ENCODE measurements at places on chromosomes 11 and 22.

GRCh38 chr22:47625531-47626427 is 863.3 kb downstream of the TBC1D22A start:
- DNase-seq = no peak

DNA sequence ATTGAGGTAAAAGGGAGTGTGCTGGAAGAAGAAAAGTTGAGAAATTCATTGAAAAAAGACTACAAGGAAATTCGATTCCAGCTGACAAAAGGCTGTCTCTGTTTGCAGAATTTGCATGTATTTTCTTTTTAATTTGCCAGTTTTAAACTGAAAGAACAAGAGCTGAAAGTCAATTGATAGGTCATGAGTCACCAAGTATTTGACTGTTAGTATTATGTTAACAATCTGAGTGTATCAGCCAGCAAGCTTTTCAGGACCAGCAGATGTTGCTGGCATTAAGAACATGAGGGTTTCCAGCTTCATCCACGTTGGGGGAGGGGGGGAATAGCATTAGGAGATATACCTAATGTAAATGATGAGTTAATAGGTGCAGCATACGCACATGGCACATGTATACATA is 726.7 kb downstream of the METTL15 start:
- DNase-seq = no peak

DNA sequence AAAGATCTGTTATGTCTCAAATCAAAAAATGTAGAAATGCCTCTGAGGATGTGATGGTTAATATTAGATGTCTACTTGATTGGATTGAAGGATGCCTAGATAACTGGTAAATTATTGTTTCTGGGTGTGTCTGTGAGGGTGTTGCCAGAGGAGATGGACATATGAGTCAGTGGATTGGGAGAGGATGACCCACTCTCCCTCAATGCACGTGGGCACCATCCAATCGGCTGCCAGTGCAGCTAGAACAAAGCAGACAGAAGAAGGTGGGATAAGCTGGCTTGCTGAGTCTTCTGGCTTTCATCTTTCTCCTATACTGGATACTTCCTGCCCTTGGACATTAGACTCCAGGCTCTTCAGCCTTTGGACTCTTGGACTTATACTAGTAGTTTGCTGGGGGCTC is 430.3 kb downstream of the SOX6 start:
- DNase-seq = no peak

GRCh38 chr11:6604081-6604626 is 580 bp downstream of the ILK start:
- peak; percentile 39 for DNase-seq

DNA sequence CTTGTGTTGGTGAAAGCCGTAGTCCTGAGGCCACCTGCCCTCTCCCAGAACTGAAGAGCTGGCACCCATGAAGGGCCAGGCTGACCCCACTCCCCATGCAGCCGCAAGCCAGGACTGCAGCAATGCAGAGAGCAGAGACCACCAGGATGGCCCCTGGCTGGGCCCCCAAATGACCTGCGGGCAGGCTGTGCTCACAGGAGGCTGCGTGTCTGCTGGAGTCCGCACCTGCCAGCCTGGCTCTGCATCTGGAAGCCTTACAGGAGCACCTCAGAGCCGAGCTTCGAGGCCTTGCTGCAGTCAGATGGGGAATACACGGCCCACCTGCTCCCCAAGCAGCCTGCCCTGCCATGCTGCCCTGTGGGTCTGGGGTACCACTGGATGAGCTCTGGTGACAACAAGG is 1336.8 kb downstream of the TBC1D22A start:
- DNase-seq = no peak

- DNase-seq = no peak
Measured at GRCh38 chr11:69425895-69426544, 55.4 kb upstream of the LINC01488 start.

DNA sequence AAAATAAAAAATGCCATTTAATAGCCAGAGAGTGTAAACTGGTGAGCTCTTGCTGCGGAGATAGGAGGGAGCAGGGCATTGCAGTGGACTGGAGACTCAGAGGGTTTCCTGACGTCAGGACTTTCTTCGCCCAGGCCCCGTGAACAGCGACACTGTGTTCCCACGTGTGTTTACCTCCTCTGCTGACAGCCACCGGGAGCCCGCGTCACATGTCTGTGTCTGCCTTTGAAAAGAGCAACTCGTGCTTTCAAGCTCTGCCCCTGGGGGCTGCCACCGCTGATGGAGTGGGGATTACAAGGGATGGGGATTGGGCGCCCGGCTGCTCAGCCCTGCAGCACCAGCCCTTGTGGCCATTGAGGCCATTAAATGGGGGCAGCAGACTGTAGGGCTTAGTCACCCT is 3.3 kb downstream of the TANGO2 start:
- no peak for DNase-seq

DNA sequence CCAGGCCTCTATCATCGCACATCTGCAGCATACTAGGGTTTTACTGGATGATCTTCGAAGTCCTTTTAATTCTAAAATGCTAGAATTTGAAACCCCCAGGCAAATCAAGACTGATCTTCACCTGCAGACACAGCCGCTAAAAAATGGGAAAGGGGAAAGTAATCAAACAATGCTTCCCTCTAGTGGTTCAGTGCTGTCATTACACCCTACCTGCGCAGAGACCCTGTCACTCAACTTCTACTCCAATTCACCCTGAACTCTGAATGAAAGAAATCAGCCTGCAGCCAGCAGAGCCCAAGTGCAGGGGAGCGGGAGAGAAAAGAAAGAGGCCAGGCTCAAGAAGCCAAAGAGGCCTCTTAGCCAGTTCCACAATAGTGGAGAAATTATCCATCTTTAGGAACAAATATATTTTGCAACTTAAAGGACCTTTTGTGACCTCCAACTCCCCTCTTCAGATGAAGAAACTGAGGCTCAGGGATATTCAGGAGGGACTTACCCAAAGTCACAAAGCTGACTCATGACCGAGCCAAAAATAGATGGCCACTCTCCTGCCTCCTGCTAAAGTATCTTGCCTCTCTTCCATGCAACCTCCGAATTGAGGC is 33.0 kb downstream of the SERGEF start:
- DNase-seq = no peak

DNA sequence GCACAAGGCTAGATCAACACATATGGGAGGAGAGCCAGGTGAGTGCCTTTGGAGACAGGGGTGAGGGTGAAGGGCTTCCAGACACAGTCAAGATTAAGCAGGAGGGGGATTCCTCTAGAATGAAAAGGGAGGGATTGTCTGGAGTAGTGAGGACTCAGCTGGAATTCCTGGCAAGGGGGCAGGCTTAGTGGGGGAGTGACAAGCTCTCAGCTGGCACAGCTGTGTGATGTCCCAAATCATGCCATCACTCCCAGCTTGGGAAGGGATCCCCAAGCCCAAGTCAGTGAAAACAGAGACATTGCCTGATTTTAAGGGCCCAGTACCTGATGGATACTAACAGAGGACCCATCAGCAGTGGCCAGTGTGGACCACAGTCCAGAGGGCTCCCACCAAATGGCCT is 119.0 kb downstream of the MPPED2 start:
- no peak for DNase-seq

GRCh38 chr22:31241200-31241599 is 29.1 kb downstream of the LIMK2 start:
- no peak for DNase-seq

GRCh38 chr11:121412711-121413415 is 39.3 kb upstream of the SORL1 start:
- DNase-seq = no peak

- peak; percentile 61 for DNase-seq
Measured at GRCh38 chr11:86068138-86068871, 579 bp downstream of the PICALM start.

DNA sequence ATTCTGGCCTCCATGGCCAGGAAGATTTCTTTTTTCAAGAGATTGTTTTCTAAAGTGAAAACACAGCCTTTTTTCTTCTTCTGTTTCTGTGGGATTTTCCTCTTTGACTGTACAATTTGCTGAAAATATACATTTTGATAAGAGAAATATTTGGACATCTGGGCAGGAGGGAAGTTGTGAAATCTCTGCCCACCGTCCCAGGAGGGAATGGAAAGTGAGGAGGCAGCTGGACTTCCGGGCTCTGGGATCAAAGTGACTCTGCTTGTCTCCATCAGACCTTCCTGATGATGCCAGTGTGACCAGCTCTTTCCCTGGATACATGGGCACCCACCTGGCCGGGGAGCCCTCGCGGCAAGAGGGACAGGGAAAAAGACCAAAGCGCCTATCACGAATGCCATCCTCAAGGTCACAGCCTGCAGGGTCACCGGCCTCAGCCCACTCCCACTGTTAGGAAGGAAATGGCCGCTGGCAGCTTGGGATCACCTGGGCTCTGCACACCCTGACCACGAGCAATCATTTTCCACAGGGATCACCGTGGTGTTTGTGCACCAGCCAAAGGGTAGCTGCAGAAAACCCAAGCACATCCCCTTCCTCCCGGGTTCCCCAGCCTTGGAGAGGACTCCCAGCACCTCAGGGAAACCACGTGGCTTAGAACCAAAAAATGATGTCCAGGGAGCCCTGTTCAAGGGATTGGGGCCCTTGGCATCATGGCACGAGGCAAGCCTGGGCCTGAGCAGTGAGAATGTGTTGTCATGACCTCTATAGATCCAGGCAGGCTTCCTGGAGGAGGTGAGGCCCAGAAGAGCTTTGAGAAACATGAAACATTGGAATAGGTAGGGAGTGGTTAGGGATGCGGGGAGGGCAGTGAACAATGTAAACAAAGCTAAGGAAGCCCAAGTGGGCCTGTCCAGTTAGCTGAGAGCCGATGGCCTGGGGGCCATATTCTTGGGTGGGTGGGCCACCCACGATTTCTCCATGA is 29.1 kb upstream of the CCND1 start:
- no peak for DNase-seq

DNA sequence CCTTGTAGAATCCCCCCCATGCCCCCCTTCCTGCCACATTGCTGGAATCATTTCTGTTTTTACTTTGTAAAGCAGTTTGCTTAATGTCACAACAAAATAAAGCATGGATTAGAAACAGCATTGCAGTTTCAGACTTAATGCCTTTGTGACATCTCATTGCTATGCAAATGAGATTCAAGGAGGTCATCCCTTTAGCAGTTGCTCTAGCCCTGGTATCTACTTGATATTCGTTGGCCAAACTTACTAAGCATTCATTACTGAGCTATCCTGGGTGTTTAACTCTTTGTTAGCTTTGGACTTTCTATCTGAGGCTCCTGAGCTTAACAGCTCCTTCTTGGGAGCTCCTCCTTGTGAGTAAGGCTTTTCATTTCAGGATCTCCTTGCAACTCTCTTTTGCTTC is 16.3 kb downstream of the FAT3 start:
- DNase-seq = no peak

GRCh38 chr11:91124363-91124762 is 901.5 kb upstream of the CHORDC1 start:
- DNase-seq = no peak

DNA sequence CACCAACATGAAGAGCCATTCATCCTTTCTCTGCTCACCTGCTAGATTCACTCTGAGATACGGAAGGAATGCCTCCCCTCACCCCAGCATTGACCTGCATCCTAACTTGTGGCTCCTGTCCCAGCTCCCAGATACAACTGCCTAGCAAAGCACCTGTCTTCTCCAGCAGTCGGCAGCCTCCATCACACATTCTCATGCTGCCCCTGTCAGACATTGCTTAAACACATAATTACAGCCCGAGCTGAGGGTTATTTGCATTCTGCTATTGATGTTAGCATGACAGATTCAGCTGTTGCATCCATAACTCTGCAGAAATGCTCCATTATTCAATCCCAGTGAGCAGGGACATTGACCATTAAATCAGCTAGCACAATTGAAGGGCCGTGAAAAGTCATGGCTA is 184.4 kb upstream of the NARS2 start:
- DNase-seq = no peak

DNA sequence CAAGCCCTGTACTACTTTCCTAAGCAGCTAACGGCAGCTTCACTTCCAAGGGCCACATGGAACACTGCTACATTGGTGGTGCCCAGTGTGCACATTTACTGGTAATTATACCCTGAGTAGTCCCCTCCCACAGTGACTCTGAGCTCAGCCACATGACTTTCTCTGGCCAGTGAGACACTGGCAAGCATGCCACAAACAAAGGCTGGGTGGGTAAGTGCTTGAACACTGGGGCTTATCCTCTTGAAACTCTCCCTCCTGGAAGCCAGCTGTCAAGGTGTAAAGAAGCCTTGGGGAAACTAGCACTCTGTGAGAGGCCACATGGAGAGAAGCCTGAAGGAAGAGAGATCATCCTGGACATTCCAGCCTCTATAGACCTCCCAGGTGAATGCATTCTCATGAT is 54.4 kb upstream of the DRD2 start:
- DNase-seq = no peak

GRCh38 chr22:31923747-31924146 is 20.6 kb upstream of the YWHAH start:
- no peak for DNase-seq
